ENCODE measurements at places on chromosomes 2 and 18.

GRCh38 chr18:79796531-79797405, 970 bp upstream of the KCNG2 start:
- DNase-seq = no peak

- no peak for DNase-seq
Measured at GRCh38 chr2:27096748-27097297, 10.3 kb downstream of the KHK start.

GRCh38 chr2:99471654-99472599, 17.9 kb downstream of the REV1 start:
- DNase-seq = no peak

GRCh38 chr2:216315802-216316603, 56.3 kb downstream of the MARCHF4 start:
- DNase-seq = no peak

DNA sequence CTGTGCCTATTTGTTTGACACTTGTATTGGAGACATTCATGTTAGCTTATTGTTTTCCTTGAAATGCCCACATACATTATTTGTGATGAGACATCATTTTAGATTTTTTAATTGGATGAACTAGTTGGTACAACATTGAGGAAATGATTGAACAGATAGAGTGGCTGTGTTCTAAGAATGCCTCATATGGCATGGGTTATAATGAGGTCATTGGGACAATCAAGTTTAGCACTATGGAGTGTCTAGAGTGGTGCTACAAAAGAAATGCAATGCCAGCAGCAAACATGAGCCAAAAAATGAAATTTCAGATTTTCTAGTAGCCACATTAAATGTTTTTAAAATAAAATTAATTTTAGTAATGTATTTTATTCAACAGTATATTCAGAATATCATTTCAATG, 28.1 kb downstream of the ACVR2A start:
- DNase-seq = no peak

GRCh38 chr2:178550352-178550751, 70.1 kb downstream of the PLEKHA3 start:
- DNase-seq = no peak

DNA sequence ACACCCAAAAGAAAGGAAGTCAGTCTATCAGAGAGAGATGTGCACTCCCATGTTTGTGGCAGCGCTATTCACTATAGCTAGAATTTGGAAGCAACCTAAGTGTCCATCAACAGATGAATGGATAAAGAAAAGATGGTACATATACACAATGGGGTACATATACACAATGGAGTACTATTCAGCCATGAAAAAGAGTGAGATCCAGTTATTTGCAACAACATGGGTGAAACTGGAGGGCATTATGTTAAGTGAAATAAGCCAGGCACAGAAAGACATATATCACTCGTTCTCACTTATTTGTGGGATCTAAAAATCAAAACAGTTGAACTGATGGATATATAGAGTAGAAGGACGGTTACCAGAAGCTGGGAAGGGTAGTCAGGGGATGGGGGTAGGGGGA, 99.9 kb upstream of the ZNF516 start:
- no peak for DNase-seq

DNA sequence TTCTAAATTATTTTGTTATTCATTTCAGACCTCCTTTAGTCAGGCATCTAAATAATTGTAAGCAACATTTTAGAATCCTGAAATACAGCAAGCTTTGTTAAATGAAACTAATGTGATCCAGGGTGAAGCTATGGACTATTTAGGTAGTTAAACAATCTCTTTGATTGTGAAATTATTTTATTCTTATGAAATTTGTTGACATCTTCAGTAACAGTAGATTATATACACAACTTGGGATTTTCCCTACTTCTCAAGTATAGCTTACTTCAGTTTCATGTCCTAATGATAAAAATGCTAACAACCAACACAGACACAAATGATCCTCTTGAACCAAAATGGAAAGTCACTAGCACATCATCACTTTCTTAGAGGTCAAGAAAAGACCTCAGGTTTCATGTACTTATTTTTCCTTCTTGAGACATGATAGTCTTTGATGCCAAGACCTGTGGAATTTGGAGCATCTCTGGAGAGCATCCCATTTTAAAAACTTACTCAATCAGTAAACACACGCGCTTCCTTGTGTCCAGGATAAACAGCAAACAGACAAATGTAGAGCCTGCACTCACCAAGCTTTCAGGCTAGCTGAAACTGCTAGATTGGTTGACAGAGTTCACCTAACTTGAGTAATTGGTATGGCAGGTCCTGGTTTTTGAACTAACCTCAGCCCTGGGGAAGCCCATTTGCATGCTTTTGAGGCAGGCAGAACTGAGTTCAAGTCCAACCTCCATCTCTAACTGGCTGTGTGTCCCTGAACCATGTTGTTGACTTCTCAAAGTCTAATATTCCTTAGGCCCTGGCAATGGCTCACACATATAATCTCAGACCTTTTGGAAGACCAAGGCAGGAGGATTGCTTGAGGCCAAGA, 47.8 kb downstream of the KCTD18 start:
- no peak for DNase-seq

GRCh38 chr2:163646687-163647086, 89.1 kb downstream of the FIGN start:
- no peak for DNase-seq

GRCh38 chr18:59272221-59272888, 899 bp downstream of the RAX start:
- DNase-seq = no peak

DNA sequence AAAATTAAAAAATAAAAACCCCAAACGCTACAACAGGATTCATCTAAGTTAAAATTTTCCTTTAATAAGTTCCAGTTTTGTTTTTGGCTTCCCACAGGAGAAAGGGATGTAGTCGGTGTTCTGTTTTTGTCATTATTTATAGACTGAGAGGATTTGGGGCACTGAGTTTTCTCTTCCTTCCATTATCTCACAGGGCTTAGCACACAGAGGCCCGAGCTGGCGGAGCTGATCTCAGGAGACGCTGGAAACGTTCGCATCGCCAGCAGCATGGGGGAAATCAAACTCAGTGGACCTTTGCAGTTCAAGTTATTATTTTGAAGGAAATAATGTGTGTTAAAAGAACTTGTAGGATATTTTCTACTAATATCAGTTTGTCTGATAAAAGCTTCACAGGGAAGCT, 669.7 kb upstream of the SALL3 start:
- DNase-seq = no peak

GRCh38 chr2:128347171-128347558, 28.5 kb upstream of the HS6ST1 start:
- no peak for DNase-seq

DNA sequence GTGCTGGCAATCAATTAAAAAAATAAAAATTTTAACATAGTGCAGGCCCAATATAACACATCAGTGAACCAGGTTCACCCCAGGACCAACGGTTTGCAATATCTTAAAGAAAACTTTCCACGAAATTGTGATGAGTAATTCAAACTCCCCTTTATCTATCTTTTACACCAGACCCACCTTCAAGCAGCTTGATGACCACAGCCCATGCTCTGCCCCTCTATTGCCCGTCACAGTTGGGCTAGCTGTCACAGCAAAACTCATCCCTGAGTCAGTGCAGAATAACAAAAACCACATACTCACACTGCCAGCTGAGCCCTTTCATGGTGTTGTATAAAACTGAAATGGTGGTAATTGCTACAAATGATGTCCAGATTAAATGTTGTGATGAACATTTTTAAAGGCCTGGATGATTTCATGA, 112.5 kb upstream of the CREB1 start:
- DNase-seq = no peak

DNA sequence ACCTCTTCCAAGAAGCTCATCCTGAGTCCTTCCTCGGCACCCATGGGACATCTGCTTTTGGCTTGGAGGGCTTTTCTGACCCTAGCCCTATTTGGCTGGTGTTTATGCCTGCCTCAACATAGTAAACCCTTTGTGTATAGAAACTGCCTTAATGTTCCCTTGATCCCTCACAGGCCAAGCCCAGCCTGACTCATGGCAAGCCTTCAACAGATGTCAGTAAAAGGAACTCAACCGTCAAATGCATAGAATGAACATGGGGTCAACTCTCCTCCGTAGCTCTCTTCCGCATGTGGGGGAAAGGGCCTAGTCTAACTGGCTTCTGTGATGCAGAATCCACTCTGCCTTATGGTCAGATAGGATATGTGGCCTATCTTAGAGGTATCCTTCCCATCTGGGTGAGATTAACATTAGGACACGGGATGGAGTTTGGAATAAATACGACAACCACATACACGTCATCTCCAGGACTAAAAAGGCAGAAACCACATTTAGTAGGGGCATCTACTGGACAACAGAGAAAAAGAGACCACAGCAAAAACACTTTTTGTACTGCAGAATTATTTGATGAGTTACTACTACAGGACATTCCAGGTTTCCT, 2.5 kb upstream of the NPAS2 start:
- no peak for DNase-seq

DNA sequence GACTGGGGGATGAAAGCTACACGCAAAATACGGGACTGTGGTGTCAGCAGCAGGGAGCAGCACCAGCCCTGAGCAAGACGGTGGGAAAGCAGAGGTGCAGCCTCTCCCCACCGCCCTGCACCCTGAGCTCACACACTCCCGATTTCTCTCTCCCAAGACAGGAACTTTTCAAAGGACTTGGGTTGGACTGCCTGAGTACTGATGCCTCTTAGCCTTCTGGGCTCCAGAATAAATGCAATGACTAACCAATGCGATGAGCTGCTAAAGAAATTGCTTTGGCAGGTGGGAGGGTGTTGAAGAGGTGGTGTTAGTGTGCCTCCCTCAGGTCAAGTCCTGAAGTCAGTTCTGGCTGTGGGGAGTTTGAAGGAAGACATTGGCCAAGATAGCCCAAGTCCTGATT, 9.6 kb downstream of the TRIM54 start:
- DNase-seq = peak; percentile 26

DNA sequence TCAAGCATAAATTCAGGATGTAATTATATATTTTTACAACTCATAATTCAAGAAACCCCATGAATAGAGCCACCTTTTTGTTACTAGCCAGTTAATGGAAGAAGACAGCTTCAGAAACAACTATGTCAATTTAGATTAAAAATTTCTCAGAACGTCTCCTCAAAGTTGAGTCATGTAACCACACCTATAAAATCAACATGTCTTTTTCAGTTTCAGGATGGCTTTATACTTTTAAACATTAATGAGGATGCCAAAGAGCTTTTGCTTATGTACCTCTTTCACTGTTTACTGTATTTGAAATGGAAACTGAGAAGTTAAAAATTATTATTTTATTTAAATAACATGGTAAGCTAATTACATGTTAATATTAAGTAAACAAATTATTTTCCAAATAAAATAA, 280.1 kb downstream of the PTH2R start:
- no peak for DNase-seq

- no peak for DNase-seq
Measured at GRCh38 chr2:110173523-110173922, 31.3 kb downstream of the NPHP1 start.

GRCh38 chr18:48548011-48548771, 9.4 kb downstream of the CTIF start:
- DNase-seq = peak; percentile 10

- no peak for DNase-seq
Measured at GRCh38 chr2:160460333-160460731, 33.3 kb downstream of the RBMS1 start.

GRCh38 chr2:60488291-60488690, 65.2 kb downstream of the BCL11A start:
- DNase-seq = no peak

DNA sequence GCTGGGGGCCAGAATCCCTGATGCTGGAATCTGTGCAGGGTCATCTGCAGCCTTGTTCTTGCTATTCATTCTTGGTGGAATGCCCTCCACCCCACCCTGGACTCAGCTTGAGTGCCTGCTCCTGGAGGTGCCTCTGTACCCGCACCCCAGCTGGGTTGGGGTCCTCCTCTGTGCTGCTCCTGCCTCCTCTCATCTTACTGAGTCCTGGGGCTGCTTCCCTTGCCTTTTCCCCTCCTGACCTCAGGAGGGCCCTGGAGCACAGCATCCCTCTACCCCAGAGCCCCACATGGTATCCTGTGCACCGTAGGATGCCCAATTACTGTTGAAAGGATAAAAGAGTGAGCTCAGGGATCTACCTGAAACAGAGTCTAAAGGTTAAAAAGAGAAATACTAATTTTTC, 81.6 kb downstream of the CIB4 start:
- no peak for DNase-seq

DNA sequence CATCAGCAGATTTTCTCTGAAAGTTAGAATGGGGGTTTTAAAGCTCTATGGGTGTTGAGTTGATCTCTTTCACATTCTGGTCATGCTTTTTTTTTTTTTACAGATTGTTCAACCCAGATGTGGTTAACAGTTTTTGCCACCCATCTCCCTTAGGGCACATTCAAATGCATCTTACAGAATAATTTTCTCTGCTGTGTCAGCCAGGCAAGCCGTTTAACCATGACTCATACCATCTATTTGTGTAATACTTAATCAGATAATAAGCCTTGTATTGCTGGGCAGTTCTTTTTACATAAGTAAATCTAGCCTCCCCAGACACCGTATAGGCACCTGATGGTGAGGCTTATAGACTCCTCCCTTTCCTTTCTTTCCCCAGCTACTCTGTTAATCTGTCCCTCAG, 62.0 kb downstream of the TGIF1 start:
- DNase-seq = no peak

DNA sequence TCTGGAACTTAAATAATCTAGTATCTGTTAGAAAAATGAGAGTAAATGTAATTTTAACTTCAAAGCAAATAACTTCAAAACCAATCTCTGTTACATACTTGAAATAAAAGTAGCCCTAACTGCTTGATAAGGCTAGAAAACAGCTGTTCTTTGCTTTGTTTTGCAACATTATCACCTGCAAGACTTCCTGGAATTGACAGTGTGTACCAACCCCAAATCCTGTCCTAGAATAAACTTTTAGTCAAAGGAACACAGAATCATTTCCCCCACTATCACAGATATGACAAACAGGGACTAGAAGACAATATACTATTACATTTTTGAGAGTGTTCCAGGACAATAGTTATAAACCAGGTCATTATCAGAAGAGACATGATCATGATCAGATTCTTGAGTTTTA, 105.3 kb upstream of the PGAP1 start:
- DNase-seq = no peak

DNA sequence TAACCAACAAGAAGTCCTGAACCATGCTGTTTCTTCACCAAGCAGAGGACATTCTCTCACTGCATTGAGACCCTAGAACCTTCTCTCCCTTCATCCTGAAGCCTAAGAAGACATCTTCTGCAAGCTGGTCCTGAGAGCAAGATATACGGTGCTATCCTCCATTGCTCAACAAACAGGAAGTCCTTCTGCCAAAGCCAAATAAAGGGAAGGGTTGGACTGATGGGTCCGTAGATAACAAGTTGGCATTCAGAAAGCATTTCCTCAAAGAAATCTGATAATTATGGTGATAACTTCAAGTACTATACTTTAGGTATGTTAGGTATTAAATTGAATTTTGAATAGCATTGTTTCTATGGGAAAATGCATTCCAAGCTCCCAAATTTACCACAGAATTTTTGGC, 23.3 kb downstream of the GRB14 start:
- no peak for DNase-seq

- no peak for DNase-seq
Measured at GRCh38 chr2:32714521-32714920, 86.7 kb downstream of the TTC27 start.

Measured in HEK293T (cell line).